Fibroblast of upper back skin (primary cell): ENCODE measurements at places on chromosomes 5 and 9.
A peak's percentile ranks its signal among the peaks of the same experiment; 100 is the strongest.

GRCh38 chr5:78221964-78222451, 72.5 kb downstream of the AP3B1 start:
- peak; percentile 10 for DNase-seq

DNA sequence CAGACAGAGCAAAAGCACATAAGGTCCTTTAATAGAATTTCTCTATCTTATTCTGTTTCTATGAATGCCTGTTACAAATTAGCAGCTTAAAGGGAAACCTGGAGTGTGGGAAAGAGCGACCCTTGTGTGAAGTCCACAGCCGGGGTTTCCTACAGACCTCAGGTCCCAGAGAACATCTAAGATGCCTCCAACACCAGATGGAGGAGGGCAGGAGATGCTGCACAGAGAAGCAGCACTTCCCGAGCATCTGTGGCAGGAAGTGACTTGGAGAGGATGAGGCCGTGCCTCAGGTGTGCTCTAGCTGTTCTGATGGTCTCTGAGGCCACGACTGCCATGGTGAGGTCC, 26.8 kb downstream of the IRF1 start:
- no peak for DNase-seq

DNA sequence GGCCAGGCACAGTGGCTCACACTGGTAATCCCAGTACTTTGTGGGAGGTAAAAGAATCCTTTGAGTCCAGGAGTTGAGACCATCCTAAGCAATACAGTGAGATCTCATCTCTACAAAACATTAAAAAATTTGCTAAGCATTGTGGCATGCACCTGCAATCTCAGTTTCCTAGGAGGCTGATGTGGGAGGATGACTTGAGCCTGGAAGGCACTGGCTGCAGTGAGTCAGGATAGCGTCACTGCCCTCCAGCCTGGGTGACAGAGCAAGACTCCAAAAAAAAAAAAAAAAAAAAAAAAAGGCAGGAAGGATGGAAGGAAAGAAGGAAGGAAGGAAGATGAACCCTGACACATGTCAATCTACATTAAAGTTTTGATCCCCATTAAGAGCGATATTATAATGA, 1452.2 kb upstream of the ACO1 start:
- no peak for DNase-seq

DNA sequence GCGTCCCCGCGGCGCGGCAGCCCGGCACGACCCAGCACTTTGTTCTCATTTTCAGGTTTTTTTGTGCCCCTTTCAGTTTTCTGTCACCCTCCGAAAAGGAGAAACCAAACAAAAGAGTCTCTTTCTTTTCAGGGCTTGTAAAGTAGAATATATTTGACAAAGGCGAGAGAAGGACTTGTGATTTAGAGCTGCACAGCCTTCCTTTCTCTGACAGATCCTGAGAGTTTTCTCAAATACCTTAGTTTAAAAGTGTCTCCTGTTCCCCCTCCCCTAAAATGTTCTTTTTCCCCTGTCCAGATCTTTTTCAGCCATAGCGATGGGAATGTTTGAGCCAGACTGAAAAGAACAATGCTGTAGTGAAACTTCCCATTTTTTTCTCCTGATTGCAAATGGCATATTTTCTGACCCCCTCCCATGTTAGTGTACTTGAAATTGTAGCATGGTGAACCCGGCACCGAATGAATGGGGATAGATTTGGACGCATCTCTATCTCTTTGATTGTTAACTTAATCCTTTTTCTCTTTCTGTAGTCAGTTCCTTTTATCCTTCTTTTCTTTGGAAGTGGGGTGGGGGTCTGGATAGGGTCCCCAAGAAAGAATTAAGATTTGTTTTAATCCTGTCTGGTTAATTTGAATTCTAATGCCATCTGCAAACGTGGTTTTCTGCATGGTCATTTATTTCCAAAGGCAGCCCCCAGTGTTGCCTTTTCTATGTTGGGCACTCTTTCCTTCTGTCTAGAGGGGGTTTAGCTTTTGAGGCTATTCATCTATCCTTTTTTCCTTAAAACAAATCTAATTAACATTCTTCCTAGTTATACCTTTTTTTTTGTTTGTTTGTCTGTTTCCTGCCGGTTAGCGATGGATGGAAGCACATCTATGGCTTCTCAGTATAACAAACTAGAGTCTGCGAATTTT, 2.2 kb downstream of the ZSWIM6 start:
- no peak for DNase-seq

GRCh38 chr5:161312882-161313281, 233.6 kb downstream of the GABRB2 start:
- DNase-seq = no peak

DNA sequence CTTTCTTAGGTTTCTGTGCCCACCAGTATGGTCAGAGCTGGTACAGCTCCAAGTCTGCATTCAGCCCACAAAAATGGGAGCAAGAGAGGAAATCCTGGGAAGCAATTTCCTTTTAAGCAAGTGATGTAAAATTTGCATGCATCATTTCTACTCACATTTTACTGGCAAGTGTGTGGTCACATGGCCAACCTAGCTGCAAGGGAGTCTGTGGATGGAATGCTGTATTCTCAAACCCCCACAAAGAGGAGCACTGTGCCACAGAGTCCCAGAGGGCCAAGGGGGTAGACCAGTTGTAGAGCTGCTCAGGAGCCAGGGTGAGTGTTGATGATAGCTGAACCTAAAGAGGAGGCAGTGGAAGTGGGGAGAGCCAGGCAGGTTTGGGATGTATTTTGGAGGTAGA, 154.3 kb upstream of the SPRY4 start:
- no peak for DNase-seq

DNA sequence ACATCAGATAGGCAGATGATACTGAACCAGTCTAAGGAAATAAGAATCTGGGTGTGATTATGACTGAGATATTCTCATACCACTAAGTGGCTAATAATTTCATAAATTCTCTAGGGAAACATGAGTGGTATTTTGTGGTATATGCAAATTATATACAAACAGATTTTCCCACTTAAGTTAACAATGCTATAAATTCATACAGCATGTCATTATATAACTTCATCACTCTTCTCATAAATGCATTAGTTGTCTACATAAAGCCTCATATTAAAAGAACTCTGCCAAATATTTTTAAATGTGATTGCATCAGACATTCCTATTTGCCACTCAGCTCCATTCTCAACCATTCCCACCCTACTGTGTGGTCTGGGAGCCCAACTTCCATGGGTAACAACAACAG, 226.5 kb downstream of the TLE1 start:
- DNase-seq = peak; percentile 71

GRCh38 chr5:169939731-169940130, 40.6 kb downstream of the INSYN2B start:
- DNase-seq = no peak

DNA sequence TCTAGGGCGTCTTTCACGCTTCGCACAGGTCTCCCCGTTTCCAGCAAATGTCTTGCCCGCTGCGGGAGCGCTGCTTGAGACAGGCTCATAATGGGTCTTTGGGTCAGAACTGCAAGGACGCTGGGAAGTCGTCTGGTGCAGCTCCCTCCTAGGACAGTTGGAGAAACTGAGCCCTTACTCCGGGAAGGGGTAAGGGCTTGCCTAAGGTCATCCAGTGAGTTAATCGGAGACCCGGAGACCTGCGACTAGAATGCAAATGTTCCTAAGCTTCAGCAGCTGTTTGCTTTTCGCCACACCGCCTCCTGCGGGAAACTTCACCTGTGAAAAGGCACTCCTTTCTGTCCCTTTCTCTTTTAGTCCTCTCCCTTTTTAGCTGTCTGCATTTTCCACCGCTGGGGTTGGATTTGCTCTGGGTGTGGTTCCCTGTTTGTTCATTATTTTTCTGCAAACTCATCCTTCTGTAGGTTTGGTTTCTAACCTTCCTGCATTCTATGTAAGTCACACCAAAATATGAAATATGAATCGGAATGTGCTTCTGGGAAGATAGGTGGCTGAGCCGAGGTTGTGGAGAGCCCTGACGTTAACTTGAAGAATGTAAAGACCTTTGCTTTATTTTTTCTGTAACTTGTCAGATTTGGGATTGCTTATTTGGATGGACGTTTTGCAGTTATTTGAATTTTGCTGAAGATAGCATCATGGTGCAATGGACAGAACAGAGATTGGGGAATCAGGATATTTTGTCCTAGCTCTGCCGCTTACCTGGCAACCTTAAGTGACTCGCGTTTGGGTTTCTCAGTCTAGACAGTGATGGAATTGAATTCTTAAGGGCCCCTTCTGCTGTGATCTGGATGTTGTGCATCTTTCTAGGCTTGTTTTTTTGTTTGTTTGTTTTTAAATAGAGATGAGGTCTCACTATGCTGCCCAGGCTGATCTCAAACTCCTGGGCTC, 909 bp downstream of the SLC36A1 start:
- DNase-seq = no peak

DNA sequence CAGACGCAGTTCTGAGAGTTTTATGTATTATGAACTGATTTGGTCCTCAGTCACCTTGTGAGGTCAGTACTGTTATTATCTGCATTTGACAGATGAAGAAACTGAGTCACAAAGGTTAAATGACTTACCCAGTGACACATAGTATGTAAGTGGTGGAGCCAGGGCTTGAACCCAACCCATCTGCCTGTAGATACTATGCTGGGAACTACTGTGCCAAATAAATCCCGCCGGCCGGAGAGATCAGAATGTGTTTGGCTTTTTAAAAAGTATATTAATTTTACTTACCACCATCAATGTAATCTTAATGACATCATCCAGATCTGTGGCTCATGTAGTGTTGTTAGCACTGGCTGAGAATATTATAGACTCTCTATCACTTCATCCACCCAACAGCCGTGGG, 80.8 kb downstream of the ZNF618 start:
- no peak for DNase-seq

DNA sequence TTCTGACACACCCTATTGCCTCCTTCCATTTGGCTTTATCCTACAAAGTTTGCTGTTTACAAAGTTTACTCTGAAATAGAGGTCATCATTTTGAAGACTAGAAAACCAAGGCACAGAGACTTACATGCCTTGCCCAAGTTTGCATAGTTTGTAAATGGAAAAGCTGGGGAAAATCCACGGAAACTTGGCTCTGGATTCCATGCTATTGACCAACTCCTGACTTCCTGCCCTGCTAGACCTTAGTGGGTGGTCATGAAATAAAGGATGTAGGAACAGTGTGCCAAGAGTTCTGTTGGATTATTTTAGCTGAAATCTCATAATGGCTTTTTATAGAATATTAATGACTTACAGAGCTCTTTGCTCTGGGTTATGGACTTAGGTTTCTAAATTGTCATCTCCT, 69.5 kb downstream of the GRIA1 start:
- peak; percentile 78 for DNase-seq

GRCh38 chr5:170355601-170356098, 33.5 kb downstream of the KCNMB1 start:
- no peak for DNase-seq

- DNase-seq = no peak
Measured at GRCh38 chr5:120082316-120083068, 381.6 kb upstream of the PRR16 start.

DNA sequence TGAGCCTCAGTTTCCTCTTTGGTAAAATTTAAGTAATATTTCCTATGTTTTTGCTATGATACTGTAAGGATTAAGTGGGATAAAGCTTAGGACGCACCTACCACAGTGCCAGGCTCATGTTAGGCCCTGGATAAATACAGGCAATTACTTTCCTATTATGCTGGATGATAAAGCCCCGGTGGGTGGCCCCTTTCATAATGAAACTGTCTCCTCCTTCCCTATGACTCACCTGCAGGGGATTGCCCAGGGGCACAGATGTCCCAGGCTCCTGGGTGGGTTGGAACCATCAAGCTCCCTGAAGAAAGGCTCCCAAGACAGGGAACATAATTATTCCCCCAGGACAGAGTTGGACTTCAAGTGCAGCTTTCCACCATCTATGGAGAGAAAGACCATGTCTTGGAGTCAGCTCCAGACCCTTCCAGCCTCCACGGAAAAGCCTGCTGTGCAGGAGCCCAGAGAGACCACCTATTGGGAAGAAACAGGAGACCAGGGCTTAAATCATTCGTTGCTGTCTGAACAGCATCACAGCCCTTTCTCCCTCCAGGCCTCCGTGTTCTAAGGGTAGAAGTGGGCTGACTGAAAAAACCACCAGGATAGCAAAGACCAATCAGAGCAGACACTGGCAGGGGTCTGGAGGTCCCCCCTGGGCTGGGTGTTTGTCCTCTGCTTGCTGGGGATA, 43.2 kb upstream of the FOXE1 start:
- DNase-seq = no peak

DNA sequence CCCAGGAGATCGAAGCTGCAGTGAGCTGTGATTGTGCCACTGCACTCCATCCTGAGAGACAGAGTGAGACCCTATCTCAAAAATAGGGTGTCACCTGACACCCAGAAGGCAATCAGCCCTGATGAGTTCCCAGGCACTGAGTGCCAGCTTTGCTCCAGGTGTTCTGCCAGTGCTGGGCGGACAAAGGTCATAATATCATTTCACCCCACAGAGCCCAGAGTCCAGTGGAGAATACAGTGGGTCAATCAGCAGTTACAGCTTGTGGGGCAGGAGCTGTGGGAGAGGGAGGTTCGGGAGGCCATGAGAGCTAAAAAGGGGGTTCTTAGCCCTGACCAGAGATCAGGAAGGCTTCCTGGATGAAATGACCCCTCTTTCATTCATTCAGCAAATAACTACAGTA, 24.4 kb upstream of the SH3RF2 start:
- no peak for DNase-seq

DNA sequence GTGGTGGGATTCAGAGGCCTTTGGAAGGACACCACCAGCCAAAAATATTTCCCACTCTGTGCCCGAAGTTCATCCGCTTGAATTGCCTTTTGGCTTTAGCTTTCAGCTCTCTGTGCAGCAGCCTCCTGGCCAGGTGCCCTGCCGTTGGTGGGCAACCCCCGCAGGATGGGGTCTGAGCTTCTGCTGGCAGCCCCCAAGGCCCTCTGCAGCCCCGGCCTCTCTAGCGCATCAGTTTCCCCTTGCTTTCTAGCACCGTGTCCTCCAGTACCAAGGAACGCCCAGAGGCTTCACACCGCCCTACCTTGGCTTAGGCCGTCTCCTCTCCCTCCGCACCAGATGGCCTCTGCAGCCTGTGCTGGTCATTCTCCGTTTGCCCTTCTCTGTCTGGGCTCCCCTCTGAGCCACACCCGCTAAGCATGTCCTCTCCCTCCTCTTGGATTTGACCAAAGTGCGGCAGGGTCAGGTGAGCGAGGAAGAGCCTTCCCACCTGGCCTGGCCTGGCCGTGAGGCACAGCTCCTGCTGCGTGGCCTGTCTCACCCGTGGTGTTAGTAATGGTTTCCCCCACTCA, 4.2 kb upstream of the TSC1 start:
- DNase-seq = no peak

DNA sequence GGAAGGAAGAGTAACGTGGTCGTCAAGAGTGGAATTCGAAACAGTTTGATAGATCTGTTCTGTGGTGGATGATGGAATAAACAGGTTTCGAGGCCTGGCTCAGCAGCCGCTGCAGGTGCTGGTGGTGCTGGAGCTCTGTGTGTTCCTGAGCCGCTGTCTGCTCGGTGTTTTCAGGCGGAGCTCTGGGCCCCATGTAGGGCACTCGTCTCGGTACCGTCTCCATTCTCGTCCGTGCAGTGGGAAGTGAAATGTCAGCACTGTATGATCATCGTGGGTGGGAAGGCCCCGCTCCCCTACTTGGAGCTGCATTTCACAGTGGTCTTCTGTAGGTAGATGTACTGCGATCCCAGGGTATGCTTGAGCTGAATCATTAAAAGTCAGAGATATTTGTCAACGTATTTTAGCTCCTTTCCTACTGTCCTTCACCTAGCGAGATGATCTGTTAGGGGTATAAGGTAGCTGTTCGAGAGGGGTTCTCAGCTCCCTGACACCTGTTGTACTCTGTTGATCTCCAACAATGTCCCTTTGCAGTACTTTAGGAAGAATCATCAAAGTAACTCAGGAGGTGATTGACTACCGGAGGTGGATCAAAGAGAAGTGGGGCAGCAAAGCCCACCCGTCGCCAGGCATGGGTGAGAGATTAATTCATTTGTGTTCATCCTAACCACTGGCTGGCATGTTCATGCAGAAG, 35.9 kb downstream of the TENT4A start:
- no peak for DNase-seq

GRCh38 chr9:36193023-36193422, 2.3 kb downstream of the CLTA start:
- no peak for DNase-seq
